ENCODE measurements at places on chromosomes 11 and 22. TPM values are rescaled to one million over a fixed set of nuclear protein-coding genes. Genes with fewer than 3 reads are reported as not detected.

The SGSM1 gene
- not detected for polyA plus RNA-seq

DNA sequence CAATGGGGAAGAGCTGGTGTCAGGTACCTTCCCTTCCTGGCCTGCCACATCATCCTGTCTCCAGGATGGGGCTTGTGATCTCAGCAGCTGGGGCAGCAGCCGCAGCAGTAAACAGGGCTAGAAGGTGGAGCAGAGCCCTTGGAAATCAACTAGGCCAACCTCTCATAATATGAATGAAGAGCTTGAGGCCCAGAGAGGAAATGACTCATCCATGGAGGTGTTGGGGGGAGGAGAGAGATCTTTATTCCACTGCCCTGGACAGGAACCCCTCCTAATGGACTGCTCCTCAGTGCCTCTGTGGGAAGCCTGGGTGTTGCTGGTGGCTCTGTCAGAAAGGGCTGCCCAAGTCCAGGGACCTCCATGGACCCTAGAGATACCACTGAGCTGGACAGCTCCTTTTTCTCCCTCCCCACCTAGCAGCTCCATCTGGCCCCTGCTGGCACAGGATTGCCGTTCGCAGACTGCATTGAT, 111.8 kb downstream of the OSBP2 start:
- H3K36me3 ChIP-seq = no peaks in the 10 kb centered on the region
- H3K27me3 ChIP-seq = peaks cover 4% of the 10 kb centered on the region
- no peak overlapping the region for H3K4me3 ChIP-seq
- H3K4me1 ChIP-seq = peaks cover 9% of the 10 kb centered on the region
- H3K27ac ChIP-seq = no peak overlapping the region

The FRMD8 gene
- polyA plus RNA-seq = 25.4 TPM

DNA sequence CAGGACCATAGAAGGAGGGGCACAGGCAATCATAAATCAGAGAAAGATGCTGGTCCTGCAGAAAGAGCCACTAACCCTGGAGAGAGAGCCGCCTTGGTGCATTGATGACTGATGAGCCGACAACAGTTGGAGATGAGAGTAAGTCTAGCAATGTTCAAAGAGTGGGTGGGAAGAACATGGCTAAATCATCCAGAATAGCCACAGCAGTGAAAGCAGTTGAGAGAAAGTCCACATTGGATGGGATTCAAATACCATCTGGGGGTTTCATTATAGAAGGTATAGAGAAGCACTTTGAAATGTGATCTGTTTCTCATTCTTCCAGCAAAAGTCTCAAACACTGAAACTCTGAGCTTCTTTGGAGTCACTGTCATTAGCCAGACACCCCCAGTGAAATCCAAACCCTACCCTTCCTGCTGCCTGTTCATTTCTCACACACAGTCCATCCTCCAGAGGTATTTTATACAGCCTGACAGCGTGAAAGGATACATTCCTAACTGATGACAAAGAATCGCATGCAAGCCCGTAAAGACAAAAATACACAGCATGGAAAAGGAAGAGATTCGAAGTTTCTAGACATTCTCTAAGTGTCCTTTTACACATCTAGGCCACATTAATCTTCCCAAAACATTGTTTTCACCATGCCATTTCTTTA, 303.1 kb upstream of the MPPED2 start:
- no peak overlapping the region for H3K4me3 ChIP-seq
- H3K27me3 ChIP-seq = no peaks in the 10 kb centered on the region
- H3K4me1 ChIP-seq = no peaks in the 10 kb centered on the region
- no peaks in the 10 kb centered on the region for H3K36me3 ChIP-seq
- H3K27ac ChIP-seq = no peak overlapping the region

The MMP13 gene
- polyA plus RNA-seq = not detected

DNA sequence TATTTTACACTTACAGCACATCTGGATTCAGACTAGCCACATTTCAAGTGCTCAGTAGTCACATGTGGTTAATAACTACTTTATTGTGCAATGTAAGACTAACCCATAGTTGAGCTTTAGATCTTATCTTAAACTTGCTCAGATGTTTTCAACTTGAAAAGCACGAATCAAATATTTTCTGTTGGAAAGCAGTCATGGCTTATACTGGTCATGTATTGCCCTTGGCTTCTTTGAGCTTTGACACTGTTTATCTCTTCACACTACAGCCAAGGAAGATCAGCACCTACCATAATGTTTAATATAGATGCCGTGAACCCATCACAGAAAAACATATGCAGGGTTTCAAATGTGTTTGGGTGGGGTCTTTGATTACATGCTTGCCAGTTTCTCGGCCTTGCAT, 4.4 kb downstream of the RBX1 start:
- peaks cover 24% of the 10 kb centered on the region for H3K4me1 ChIP-seq
- DNase-seq = peak; percentile 81
- peaks cover 14% of the 10 kb centered on the region for H3K36me3 ChIP-seq
- no peaks in the 10 kb centered on the region for H3K27me3 ChIP-seq

The KCNJ5 gene
- polyA plus RNA-seq = not detected

The ELMOD1 gene
- 0.51 TPM for polyA plus RNA-seq

The ZC3H12C gene
- 1.5 TPM for polyA plus RNA-seq

DNA sequence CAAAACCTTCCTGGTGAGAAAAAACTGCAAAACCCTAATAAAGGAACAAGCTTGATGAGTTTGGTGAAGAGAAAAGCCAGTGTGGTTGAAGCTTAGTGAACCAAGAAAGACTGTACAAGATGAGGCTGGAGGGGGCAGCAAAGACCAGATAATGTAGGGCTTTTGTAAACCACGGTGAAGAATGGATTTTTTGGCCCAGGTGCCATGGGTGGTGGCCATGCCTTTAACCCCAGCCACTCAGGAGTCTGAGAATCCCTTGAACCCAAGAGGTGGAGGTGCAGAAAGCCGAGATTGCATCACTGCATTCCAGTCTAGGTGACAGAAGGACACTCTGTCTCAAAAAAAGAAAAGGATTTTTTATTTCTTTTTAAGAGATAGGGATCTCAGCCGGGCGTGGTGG, 5.0 kb upstream of the ZDHHC5 start:
- H3K36me3 ChIP-seq = peaks cover 21% of the 10 kb centered on the region
- no peak overlapping the region for H3K27ac ChIP-seq
- no peak overlapping the region for H3K4me3 ChIP-seq
- H3K4me1 ChIP-seq = peaks cover 6% of the 10 kb centered on the region

Data from GM23248 (cell line).